Stimulated activated naive CD8-positive, alpha-beta T cell treated with anti-CD3 and anti-CD28 coated beads, Interleukin-15, Interleukin-2, amounts not matched to agents 100 U/mL and 50 U/mL, for 24 hours (primary cell): ENCODE measurements at places on chromosomes 1 and 21.

DNA sequence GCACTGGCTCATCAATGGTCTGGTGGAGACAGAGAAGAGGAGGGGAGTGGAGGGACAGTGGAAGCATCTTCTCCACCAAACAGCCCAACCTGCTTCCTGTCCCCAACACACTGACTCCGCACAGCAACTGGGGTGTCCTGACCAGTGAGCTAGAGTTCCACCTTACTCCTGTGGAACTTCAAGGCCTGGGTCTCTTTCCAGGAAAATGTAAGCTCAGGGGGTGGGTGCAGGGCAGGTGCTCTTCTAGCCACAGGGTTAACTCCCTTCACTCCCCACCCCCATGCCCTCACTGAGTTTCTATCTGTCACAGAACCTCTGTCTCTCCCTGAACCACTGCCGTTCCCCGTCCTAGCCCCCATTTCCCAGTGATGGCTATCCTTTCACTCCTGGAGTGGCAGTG, 876 bp downstream of the MOB3C start:
- peak; percentile 26 for DNase-seq

GRCh38 chr1:172909606-172910326, 141.0 kb downstream of the TNFSF18 start:
- no peak for DNase-seq

- DNase-seq, result no peak
Observed at GRCh38 chr1:65470766-65471165, 50.3 kb downstream of the LEPR start.

DNA sequence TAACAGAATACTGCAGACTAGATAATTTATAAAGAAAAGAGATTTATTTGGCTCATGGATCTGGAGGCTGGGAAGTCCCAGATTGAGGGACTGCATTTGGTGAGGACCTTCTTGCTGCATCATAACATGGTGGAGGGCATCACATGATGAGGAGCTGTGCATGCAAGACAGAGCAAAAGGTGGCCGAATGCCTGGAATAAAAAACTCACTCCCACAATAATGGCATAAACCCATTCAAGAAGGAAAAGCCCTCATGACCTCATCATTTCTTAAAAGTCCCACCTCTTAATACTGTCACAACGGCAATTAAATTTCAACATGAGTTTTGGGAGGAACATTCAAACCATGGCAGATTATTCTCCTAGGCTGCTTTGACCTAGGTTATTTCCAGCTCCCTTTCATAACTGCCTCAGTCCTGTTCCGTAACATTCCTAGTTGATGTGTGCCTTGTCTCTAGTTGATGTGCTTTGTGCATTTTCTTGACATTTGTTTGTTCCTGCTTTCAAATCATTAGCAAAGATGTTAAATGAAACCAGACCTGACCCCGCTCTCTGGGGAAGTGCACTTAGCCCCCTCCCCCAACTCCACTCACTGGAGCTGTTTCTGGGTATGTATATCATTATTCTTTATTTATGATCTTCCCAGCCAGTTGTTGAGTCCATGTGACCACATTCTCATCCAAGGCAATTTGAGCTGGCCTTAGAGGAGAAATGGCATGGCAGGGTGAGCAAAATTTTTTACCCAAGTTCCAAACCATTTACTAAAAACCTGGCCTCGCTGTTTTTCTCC, 148.5 kb downstream of the GDAP2 start:
- no peak for DNase-seq

GRCh38 chr1:201039876-201040275, 16.4 kb upstream of the KIF21B start:
- DNase-seq, result no peak

DNA sequence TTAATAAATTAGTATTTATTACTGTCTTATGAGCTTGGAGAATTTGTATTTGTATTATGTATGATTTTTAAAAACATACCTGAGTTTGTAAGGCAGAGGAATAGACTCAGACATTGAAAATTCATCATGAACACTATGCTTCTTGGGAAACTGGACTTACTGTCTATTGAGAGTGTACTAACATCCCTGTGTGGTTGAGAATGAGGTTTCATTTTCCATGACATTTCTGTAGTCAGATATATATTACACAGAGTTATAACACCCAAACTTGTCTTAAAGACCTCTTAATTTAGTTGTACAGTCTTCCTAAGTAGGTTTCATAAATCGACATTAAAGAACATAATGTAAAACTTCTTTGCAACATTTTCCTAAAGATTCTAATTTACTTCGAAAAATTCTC, 30.0 kb downstream of the PPP2R5A start:
- DNase-seq, result no peak

DNA sequence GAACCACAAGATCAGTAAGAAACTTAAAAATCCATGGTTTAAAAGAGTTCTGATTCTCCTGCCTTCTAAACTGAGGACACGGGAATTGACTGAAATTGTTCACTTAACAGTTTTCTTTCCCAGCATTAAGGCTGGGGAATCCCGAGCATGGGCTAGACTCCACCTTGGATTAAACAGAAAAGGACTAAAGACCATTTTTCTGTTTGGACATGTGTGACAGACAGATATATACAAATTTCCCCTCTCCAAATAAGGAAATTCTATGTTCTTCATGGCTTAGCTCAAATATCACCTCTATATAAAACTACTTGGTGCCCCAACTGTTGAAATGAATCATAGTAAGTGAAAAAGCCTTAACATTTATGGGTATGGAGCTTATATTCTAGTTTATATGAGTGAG, 85.0 kb downstream of the UROD start:
- no peak for DNase-seq

GRCh38 chr1:168520832-168521231, 23.0 kb downstream of the XCL2 start:
- DNase-seq, result no peak
